ENCODE measurements at places on chromosomes 1 and 21. TPM values are rescaled to one million over a fixed set of nuclear protein-coding genes. Genes with fewer than 3 reads are reported as not detected.

FCGR1A gene
- total RNA-seq: not detected

GPR153 gene
- total RNA-seq: 3.0 TPM

NCDN gene
- 21.6 TPM for total RNA-seq

CASQ2 gene
- not detected for total RNA-seq

GRCh38 chr21:33070998-33071769 is 1.2 kb downstream of the OLIG1 start:
- H3K27ac ChIP-seq: no peak overlapping the region
- peak overlapping the region; percentile 78 for H3K4me3 ChIP-seq
- H3K27me3 ChIP-seq: peaks cover 14% of the 10 kb centered on the region
- peaks cover 5% of the 10 kb centered on the region for H3K36me3 ChIP-seq
- H3K4me1 ChIP-seq: peaks cover 27% of the 10 kb centered on the region

CYB5RL gene
- 6.7 TPM for total RNA-seq

RBM11 gene
- total RNA-seq: 4.8 TPM

C1orf74 gene
- 2.8 TPM for total RNA-seq
